HS-5 (cell line): ENCODE measurements at places on chromosomes 4 and X.

- peak; percentile 53 for DNase-seq
Observed at GRCh38 chr4:38565271-38566199, 98.5 kb upstream of the KLF3 start.

DNA sequence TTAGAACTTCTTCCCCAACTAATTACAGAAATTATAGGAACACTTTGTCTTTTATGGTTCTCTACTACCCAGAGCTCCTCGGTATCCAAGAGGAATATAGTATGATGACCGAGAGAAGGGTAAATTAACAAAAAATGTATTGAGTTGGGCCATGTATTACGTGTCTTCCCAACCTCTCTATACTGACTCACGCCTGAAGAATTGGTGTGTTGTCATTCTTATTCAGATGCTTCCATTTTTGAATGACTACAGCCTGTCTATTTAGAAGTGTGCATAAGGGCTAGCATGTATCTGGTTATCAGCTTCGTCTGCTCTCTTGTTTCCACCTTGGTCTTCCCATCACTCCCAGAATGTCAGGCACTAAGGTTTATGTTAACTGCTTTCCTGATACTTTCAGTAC lies 24.5 kb upstream of the SCD5 start:
- peak; percentile 78 for DNase-seq

- DNase-seq, result no peak
Observed at GRCh38 chrX:44330227-44330626, 13.2 kb downstream of the EFHC2 start.

DNA sequence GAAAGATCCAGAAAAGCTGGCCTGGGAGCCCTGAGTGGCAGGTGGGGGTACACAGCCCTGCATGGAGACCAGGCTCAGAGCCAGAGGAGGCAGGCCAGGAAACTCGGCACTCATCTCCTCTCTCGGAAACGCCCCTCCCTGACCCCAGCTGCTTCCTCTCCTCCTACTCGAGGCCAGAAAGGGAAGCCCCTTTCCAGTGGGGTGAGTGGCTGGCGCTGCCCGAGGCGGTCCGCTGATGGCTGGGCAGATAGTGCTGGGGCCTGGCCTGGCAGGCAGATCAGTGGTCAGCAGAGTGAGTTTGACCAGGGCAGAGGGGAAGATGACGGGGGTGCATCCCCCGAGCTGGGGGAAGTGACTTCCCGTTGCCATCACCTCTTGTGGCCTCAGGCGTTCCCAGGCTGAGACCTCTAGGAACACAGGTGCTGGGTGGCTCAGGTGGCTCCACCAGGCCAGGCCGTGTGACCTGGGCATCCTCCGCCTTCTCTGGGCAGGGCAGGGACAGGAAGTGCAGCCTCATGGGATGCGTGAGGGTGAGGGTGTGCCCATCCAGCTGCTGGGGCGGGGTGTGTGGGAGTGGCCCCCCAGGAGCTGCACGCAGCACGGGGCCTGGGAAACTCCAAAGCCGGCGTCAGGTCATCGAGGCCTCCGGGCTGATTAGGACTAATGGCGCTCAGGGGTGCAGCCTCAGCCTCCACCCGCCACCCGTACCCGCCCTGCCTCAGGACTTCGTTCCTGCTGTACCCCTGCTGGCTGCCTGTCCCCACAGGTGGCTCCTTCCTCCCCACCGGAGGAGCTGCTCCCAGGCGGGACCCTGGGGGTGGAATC lies 5.7 kb downstream of the SH3BP2 start:
- no peak for DNase-seq

- DNase-seq, result no peak
Observed at GRCh38 chr4:147924604-147925412, 192.9 kb downstream of the ARHGAP10 start.

DNA sequence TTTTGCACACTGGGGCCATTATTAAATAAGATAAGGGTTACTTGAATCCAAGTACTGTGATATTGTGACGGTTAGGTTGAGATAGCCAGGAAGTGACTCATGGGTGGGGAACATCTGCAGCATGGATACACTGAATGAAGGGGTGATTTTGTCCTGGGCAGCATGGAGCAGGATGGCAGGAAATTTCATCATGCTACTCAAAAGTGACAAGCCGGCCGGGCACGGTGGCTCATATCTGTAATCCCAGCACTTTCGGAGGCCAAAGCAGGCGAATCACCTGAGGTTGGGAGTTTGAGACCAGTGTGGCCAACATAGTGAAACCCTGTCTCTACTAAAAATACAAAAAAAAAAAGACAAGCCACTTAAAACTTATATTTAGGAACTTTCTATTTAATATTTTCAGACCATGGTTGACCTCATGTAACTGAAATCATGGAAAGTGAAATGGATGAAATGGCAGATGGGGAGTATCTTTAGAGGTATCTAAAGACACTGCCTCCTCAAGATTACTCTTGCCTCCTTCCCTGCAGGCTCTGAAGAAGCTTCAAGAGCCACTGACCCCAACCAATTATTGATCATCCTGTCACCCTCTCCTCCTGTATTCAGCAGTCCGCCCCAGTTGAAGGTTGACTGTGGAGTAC lies 3.9 kb upstream of the TRIM60 start:
- DNase-seq, result peak; percentile 15

- DNase-seq, result no peak
Observed at GRCh38 chrX:27446423-27446822, 16.7 kb downstream of the PPP4R3C start.

GRCh38 chr4:172780566-172781081 lies 388.0 kb upstream of the GALNT7 start:
- DNase-seq, result no peak

DNA sequence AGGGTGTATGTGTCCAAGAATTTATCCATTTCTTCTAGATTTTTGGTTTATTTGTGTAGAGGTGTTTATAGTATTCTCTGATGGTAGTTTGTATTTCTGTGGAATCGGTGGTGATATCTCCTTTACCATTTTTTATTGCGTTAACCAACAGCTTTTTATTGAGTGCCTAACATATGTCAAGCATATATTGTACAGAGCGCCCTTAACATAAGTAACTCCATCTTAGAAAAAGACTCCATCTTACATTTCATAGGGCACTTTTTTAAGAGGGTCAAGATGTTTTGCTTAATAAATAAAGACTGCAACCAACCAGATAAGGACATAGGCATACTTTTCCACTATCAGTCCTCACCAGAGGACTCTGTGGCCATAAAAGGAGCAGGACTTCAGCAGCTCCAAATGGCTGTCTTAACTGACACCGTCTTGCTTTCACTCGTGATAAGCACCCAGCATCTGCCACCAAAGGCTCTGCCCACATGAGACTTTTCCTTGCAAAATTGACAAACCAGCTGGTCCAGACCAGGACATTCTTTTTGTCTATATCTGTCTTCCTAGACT lies 75.0 kb downstream of the HS6ST2 start:
- DNase-seq, result no peak

GRCh38 chrX:2581296-2581695 lies 80.5 kb upstream of the DHRSX start:
- DNase-seq, result no peak

DNA sequence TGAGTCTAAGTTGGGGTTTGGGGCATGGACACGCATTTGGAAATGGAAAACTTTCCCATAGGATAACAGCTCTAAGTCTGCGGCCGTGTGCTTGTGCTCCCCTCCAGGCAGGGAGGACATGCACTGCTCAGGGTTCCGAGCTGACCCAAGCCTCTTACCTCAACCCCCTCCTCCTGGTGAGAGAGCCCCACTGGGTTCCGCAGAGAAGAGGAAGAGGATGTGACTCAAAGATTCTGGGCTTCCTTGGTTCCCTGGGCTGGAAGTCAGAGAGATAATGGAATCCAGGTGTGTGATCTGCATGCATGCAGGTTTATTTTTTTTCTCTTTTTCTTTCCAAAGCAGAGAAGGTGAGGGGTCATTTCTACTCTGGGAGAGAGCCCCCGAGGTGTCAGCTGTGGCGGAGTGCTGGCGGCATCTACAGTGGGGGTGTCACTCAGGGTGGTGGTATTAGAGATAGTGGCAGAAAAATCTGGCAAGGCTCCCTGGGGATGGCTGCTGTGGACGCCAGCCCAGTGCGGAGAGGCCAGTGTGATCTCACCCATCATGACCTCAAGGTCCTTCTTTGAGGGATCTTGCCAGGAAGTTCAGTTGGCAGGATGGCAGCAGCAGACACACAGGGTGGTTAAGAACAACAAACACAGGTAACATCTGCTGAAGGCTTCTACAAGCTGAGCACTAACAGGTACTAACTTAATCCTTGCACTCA lies 168.7 kb upstream of the HAND2 start:
- DNase-seq, result peak; percentile 29

DNA sequence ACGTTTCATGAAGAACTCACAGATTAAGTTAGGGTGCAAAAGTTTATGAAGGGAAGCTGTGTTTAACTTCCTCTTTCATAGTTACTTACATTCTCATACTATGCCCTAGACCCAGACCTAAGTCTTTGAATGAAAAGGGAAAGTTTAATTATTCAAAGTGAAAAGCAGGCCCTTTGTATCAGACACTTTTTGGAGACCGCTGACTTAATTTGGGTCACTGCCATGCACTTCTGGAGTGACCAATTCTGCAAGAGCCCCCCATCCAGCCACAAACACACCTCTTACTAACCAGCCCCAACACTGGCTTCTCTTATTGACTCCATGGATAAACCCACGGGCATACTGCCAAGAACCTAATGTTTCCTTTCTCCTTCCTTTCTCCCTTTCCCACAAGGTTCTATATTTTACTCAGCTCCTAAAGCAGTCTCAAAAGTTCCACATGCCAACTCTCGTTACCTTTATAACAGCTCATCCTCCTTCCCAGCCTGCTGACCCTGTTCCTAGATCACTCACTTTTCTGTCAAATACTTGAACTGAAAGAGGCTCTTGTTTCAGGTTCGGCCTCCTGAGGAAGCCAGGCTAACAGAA lies 34.5 kb downstream of the ABCE1 start:
- no peak for DNase-seq

DNA sequence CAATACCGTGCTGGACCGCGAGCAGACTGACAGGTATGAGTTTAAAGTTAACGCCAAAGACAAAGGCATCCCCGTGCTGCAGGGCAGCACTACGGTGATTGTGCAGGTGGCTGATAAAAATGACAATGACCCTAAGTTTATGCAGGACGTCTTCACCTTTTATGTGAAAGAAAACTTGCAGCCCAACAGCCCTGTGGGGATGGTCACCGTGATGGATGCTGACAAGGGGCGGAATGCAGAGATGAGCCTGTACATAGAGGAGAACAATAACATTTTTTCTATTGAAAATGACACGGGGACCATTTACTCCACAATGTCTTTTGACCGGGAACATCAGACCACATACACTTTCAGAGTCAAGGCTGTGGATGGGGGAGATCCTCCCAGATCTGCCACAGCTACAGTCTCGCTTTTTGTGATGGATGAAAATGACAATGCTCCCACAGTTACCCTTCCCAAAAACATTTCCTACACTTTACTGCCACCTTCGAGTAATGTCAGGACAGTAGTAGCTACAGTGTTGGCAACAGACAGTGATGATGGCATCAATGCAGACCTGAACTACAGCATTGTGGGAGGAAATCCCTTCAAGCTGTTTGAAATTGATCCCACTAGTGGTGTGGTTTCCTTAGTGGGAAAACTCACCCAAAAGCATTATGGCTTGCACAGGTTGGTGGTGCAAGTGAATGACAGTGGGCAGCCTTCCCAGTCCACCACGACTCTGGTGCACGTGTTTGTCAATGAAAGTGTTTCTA lies 3.2 kb downstream of the PCDH7 start:
- no peak for DNase-seq

- no peak for DNase-seq
Observed at GRCh38 chr4:86759298-86759697, 89.9 kb downstream of the SLC10A6 start.

DNA sequence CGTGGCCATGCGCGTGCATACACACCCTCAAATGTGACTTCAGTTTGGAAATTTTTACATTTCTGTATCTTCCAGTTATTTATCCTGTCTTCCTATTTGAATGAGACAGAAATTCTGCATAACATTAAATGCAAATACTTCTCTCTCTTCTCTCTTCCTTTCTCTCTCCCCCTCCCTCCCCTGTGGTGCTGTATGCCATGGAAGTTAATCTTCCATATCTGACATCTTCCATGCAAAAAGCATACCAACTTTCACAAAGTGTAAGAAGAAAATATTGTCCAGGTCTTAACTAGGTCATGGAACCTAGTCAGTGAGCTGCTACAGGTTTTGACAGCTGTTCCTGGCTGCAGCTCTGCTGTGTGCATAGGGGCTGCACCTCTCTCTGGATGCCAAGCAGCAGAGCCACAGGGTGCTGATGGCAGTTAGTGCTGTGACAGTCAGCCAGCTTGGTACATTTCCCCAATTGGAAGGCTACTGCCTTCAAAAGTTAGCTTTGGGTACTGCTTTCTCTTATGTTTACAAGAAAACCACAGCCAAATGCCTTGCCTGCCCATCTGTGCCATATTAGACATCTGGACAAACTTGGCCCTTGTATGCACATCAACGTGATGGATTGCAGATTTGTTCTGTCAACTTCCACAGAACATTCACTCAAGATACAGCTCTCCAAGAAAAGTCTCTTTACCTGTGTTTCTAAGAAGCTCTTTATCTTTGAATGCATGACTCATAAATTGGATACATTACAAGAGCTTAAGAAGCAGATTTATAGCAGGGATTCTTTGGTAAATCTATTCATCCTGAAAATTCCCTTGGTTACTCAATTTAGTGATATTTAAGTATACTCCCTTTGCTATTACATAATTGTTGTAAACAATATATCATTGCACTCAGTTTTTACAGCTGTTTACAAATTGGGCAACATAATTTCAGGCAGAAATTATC lies 623.8 kb downstream of the EPHA5 start:
- DNase-seq, result peak; percentile 23

DNA sequence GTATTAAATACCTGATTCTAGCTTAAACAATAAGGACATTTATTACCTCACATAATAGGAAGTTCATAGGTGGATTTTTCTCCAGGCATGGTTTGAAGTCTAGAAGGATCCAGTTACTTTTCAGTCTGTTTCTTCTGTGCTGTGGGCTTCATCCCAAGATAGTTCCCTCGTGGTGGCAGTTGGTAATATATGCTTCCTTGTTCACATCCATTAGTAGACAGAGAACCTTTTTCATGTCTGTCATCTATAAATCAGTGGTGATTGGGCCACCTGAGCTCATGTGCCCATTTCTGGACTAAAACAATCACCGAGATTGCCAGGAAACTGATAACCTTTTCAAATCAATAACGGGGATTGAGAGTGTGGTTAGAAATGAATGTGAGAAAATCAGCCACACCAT lies 97.7 kb downstream of the KDM6A start:
- DNase-seq, result no peak

DNA sequence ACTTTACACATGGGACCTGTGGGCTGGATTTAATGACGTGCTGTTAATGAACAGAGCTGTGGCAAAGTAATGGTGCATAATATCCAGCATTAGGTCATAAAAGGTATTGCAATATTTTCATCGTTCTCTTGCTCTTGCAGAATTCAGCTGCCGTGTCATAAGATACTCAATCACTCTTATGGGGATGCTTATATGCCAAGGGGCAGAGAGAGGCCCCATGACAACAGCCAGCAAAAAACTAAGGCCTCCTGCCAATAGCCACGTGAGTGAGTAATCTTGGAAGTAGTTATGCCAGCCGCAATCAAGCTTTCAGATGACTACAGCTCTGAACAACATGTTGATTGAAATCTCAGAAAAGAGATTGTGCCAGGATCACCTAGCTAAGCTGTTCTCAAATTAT lies 616.9 kb downstream of the FSTL5 start:
- DNase-seq, result no peak
